ENCODE measurements at places on chromosomes 2 and 18.

- no peak for DNase-seq
Observed at GRCh38 chr2:198762441-198762840, 695.3 kb downstream of the SATB2 start.

- no peak for DNase-seq
Observed at GRCh38 chr2:2647141-2647541, 316.1 kb upstream of the MYT1L start.

DNA sequence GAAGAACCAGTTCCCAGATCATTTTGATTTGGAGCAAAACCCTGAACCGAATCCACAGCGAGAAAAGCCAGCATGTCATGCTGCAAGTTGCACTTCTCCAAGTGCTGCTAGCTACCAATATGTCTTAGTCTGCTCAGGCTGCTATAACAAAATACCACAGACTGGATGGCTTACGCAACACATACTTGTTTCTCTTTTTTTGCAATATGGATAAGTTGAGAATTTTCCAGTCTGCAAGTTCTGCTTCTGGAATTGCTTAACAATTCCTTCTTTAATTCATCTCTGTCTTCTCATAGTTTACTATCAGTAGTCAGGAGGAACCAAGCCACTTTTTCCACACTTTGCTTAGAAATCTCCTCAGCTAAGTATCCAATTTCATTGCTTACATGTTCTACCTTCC, 105.9 kb upstream of the RBBP8 start:
- DNase-seq, result no peak

GRCh38 chr2:45438872-45439665, 172.0 kb downstream of the SRBD1 start:
- DNase-seq, result no peak

DNA sequence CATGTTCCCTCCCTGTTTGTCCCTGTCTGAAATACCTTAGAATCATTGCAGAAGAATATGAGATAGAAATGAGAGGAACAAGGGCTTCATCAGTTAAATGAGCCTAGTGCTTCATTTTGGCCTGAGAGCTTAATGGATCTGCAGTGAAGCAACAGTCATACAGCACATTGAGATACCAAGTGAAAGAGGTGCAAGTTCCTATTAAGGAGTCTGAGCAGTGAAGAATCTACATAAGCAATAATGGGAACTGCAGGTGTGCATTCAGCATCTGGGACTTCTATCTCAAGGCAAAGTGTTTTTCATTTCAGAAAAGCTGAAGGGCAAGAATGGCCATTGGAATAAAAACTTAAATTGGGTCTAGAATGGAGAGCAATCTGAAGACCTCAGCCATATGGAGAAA, 323.2 kb upstream of the SLC39A10 start:
- no peak for DNase-seq

GRCh38 chr2:216736326-216736725, 41.0 kb upstream of the IGFBP5 start:
- no peak for DNase-seq

- DNase-seq, result no peak
Observed at GRCh38 chr2:1754461-1755170, 10.3 kb upstream of the PXDN start.

GRCh38 chr2:47686018-47686417, 96.9 kb upstream of the MSH6 start:
- DNase-seq, result no peak

DNA sequence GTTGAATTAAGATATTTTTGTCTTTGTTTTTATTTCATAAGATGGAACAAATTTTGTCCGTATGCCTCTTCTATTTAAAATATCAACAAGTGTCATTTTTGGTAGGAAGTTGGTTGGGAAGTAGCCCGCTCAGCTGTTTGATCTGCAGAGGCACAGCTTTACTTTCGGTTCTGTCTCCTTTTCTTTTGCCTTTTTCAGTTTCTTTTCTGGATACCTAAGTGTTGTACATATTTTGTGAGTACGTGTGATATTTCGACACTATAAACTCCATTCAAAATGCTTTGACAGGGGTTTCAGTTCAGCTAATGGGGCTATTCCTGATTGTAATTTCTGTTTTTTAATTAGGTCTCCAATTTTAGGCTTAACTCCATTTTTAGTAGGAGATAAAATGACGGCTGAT, 1785.0 kb upstream of the LRRTM1 start:
- DNase-seq, result no peak

DNA sequence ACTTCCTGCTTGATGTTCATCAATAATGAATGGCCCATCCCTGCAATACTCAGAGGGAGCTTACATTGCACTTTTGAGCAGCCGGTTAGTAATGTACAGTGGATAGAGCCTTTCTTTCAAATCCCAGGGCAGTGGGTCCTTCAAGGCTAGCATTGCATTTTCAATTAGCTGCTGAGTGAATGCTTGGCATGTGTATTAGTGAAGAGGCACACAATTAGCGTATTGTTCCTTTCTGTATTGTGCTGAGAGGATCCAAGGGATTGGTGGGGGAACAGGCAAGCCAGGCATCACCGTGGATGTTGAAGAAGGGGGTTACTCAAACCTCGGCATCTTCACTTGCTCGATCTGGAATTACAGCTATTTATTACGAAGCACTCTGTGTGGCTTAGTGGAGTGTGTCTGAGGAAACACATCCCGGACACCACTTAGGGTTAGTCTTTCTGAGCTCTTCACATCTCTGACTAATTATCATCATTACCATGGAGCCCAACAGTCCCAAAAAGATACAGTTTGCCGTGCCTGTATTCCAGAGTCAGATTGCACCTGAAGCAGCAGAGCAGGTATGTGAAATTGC, at the start of gene PPP1R1C:
TSS of gene PPP1R1C (plus strand) at position 222 of the 574 bp plus-strand sequence. CDS start at position 480, 258 bp downstream.
- no peak for DNase-seq

DNA sequence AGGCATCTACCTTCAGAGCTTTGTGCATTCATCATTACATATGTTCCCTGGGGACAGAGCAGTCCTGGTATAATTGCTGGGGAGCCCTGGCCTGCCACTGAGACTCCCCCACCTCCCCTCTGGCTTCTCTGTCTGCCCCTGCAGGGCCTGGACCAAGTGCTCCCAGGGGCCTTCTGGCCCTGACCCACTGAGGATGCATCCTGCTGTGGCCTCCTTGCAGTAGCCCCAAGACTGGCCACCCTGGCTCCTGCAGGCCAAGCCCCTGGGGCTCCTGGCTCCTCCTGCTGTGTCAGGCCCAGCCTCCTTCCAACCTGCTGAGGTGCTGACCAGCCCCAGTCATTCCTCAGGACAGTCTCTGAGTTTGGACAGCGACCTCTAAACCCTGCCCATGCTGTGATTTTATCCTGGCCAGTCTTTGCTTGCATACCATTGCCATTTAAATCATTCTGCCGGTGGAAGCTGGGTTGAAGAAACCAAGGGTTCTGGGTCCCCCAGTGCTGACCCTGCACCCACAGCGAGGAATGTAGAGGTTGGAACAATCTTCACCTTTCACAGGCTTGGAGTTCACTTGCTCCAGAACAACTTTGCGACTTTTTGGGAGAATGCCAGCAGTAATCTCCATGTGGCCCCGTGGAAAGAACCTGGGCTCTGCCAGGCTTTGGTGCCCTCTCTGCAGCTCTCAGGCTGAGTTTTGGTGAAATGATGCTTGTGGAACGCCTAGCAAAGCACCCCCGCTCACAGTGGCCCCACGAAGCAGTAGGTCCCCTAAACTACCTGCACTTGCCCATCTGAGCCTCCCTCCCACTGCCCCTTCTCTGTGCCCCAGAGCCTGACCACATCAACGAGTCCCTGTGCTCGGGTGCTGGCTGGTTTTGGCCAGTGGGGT, 167.3 kb upstream of the GLI2 start:
- DNase-seq, result no peak

Measured in C1 segment of cervical spinal cord (tissue), 14 donors.